ENCODE measurements at places on chromosomes 16 and 17. TPM values are rescaled to one million over a fixed set of nuclear protein-coding genes. Genes with fewer than 3 reads are reported as not detected.

The LYRM9 gene
- 2.8 TPM for total RNA-seq

DNA sequence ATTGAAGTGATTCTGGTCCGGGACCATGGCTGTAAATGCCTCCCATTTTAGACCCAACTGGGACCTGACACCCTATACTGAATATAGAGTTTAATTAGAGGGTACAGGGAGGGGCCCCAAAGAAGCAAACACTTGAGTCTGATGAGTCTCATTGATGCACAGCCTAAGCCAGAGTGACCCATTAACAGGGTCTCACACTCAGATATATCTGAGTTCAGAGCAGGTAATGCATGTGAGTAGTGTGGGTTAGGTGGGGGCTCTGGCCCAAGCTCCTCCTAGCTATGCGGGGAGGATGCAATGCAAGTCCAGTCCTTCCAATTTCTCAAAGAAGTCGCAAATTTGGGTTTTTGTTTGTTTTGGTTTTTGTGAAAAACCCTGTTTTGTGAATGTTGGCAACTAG lies 17.1 kb upstream of the MARCHF10 start:
- DNase-seq, result no peak

DNA sequence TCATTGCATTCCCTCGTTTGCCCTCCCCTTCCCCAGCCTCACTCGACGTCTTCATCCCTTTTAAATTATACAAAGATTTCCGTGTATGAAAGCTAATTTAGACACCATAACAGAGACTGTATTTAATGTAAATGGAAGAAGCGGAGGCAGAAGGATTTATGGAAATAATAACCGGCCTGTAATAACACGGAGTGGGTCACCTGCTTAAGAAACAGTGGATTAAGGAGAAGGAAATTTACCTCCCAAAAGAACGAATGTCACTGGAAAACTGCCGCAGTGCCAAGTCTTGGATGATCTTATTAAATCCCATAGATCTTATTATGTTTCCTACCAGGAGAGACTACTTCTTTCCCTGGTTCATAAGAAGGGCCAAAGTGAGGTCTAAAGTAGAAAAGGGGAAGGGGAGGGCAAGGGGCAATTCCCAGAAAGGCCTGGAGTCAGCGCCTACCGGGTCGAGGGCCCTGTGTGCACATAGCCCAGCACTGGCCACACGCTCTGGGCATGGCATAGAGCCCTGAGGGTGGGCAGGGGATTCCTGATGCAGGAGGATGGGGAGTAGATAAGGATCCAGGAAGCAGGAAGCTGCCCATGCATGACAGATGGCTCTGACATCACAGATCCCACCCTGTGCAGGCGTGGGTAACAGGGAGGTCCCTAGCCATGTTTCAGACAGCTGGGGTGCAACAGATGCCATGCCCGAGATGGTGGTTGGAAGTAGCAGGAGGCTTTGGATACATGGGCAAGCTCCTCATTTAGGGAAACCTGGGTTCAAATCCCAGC lies 56.2 kb upstream of the RPL38 start:
- no peak for DNase-seq

The KRT12 gene
- not detected for total RNA-seq

The TEKT5 gene
- not detected for total RNA-seq

The ACSM3 gene
- 0.35 TPM for total RNA-seq

DNA sequence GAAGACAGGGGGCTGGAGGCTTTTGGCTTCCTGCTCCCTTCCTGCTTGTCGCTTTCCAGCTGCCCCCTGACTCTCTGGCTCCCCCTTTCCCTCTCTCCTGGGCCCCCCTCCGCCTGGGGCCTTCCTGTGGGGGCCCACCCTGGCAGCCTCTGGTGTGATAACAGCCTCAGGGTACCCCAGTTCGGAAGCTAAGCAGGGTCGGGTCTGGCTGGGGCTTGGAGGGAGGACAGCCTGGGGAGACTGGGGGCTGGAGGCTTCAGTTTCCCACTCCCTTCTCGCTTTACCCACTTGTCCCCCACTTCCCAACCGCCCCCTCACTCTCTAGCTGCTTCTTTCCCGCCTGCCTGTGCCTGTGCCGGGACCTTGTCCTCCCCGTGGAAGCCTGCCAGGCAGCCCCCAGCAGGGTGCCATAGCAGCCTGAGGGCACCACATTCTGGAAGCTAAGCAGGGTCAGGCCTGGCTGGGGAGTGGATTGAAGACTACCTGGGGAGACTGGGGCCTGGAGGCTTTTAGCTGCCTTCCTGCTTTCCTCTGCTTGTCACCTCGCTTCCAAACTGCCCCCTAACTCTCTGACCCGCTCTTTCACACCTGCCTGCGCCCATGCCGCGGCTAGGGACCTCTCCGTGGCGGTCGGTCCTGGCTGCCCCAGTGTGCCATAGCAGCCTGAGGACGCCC lies 2275.5 kb downstream of the TP53TG3F start:
- no peak for DNase-seq
